Stimulated activated CD8-positive, alpha-beta memory T cell treated with anti-CD3 and anti-CD28 coated beads, Interleukin-4, amount 100 ng/mL, for 4 hours (primary cell): ENCODE measurements at places on chromosomes 1 and 21.

DNA sequence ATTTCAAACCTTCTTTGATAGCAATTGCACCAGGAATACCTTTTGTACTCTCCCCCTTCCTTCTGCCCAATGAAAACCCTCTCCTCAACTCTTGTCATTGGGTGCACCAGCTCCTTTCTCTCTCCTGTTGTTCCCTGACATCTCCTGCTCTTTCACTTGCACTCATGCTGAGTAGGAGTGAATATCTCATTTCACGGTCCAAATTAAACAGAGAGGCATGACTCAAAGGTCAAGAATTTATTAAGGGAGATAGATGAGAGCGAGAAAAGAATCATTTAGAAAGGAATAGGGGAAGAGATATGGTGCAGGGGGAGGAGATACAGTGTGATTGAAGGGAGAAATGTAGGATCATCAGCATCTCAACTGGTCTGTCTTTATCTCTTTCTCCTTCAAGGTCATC, 22.1 kb downstream of the AIM2 start:
- DNase-seq: no peak

DNA sequence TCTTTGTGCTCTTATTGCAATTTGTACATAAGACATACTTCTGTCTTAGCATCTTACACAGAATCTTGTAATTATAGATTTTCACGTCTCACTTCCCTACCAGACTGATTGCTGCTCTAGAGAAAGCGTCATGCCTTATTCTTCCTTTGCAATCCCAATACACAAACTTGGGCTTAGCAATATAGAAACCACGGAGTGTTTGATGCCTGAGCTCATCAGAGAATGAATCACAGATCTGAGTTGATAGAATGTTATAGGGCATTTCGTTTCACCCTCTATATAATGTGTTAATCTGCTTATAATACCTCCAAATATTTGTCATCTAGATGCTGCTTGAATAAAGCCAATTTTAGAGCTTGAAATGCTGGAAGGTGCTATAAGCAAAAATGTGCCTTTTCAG, 6.6 kb downstream of the FMO1 start:
- no peak for DNase-seq

DNA sequence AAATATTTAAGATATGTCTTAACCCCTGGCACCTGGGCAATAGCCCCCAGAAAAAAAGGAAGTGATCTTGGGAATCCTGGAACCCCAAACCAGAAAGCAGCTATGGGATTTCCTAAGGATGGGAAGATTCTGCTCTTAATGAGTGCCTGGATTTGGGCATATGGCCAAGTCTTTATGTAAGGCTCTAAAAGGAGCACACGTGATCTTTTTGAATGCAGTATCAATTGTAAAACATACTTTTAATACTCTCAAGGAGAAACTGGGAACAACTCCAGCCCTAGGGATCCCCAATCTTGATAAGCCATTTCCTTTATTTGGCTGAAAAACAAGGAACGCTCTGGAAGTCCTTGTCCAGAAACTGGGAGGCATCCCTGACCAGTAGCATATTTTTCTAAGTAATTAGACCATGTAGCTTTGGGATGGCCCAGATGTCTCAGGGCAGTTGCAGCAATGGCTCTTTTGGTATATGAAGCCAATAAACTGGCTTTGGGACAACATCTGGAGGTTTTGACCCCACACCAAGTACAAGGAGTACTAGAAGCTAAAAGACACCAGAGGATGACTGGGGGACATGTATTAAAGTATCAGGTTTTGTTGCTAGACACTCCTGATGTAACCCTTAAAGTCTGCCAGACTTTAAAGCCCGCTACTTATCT, 80.9 kb upstream of the KIAA0040 start:
- DNase-seq: no peak

GRCh38 chr1:61604261-61604660, 120.7 kb downstream of the TM2D1 start:
- DNase-seq: no peak

DNA sequence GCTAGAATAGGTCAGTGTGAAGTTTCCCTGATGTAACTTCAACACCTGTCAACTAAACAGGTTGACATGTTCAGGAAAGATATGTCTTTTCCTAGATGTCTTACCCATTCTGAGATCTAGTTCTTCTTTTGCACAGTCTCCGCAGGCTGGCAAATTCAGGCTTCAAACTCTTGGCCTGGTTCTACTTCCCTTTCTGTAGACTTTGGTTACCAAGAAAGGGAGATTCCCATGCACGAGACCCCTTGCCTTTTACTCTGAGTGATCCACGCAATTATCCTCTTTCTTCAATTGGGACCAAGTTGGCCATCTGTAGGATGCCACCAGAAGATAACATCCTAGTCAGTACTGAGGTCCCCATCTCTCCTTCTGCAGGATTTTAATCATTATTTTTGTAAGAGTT, 2.0 kb downstream of the CFAP45 start:
- no peak for DNase-seq
